ENCODE measurements at places on chromosomes 2 and 18.

GRCh38 chr2:47019961-47020681, 104.5 kb upstream of the MCFD2 start:
- no peak for DNase-seq

DNA sequence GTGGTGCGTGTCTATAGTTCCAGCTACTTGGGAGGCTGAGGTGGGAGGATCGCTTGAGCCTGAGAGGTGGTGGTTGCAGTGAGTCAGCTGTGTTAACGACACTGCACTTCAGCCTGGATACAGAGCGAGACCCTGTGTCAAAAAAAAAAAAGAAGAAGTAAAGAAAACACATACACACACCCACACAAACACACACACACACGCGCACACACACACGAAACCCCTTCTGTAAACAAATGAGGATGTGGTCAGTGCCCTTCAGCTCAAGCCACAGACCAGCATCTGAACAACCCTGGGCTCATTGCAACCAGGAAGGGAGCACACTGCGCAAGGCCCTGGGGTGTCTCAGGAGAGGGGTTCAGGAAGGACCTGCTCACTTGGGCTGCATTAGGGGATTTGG, 47.9 kb upstream of the KCNF1 start:
- DNase-seq, result peak; percentile 85

DNA sequence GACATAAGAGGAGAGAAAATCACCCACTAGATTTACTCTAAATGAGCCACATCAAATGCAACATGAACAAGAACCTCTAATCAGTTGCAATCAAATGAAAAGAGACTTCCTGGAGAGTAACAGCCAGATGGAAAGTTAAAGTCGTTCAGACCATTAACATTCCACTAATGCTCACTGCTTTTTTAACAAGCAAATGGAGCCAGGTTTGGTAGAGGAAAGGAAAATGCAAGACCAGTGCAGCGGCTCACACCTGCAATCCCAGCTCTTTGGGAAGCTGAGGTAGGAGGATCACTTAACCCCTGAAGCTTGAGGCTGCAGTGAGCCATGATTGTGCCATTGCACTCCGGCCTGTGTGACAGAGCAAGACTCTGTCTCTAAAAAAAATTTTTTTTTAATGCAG, 48.5 kb downstream of the CACNB4 start:
- DNase-seq, result no peak

- DNase-seq, result no peak
These were observed 128.8 kb downstream of the KCNJ3 start for GRCh38 chr2:154827286-154827685.

GRCh38 chr18:8386669-8387380, 222.4 kb upstream of the RAB12 start:
- no peak for DNase-seq
